ENCODE measurements at places on chromosomes 16 and 17.

DNA sequence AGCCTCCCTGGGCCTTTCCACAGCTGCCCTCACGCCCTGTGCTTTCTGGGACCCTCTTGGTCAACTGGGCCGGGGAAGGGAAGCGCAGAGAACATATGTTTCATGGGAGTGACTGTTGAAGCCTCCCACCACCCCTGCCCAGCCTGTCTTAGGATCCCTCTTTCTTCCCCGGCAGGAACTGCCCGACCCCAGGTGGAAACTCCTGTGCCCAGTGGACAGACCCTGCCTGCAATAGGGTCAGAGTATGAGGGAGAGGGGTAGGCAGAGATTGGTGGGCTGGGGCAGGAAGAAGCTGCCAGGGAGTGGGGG is 10.5 kb downstream of the HEXIM2 start:
- DNase-seq, result no peak

GRCh38 chr17:50664788-50665458 is 30.2 kb downstream of the ABCC3 start:
- no peak for DNase-seq

- DNase-seq, result peak; percentile 48
Measured at GRCh38 chr17:81869221-81870130, 1.7 kb downstream of the ARHGDIA start.

DNA sequence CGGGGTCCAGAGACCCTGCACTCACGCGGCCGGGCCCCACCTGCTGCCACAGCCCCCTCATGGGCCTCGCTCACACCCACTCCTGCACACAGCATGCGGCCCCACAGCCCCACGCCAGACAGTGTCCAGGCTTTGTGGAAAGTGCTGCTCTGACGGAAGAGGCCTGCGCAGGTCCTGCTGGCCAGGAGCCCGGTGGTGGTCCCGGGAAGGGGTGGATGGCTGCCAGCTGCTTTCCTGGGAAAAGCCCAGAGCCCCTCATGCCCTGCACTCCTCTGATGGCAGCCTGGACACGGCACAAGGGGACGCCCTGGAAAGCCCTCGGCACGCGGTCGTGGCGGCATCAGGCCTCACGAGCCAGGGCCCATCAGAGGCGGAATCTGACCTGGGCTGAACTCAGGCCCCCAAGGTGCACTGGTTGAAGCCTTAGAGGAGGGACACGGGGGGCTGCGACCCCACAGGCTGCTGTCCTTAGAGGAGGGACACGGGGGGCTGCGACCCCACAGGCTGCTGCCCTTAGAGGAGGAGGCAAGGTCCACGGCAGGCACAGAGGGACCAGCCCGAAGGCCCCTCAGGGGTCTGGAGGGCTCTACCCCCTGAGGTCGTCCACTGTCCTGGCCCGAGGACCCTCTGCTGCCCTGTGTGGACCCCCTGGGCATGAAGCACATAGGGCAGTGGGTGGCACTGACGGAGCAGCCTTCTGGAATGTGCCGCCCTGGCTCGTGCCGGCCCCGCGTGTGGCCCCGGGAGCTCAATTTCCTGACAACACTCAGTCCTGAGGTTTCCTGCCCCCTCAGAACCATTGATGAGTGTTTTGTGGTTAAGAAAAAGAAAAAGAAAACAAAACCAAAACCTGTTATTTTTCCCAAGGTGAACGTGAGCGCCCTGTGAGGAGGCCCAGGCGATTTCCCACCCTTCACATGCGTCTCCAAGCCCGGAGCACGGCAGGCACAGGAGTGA is 22.1 kb downstream of the SOX8 start:
- no peak for DNase-seq

DNA sequence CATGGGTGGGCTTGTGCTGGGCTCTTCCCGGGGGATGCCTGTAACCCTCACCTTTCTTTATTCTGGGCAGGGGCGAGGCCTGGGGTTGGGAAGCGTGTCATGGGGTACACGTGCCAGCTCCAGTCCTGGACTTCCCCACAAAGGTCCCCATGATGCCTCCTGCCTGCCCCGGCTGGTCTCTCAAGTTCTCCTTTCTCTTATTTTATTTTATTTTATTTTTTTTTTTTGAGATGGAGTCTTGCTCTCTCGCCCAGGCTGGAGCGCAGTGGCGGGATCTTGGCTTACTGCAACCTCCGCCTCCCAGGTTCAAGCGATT is 8.6 kb downstream of the ATP2A3 start:
- DNase-seq, result no peak

GRCh38 chr17:12605222-12605621 is 60.5 kb upstream of the MYOCD start:
- peak; percentile 85 for DNase-seq

DNA sequence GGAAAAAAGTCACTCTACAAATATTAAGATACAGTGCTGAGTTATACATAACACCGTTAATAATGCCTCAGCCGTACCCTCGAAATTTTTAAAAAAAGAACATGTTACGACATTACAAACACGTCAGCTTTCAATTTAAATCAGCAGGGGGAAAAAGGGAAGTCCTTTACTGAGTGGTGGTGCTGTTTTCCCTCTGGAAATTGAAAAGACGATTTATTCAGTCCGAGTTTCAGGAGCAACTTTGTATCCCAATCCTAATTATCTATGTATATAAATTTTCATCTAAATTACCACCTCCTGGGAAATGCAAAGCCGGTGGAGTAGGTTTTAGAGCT is 1.3 kb downstream of the NETO2 start:
- DNase-seq, result peak; percentile 37

GRCh38 chr17:68184816-68185436 is 62.9 kb upstream of the AMZ2 start:
- no peak for DNase-seq

- DNase-seq, result no peak
Measured at GRCh38 chr17:81395600-81396277, 482 bp downstream of the BAHCC1 start.

DNA sequence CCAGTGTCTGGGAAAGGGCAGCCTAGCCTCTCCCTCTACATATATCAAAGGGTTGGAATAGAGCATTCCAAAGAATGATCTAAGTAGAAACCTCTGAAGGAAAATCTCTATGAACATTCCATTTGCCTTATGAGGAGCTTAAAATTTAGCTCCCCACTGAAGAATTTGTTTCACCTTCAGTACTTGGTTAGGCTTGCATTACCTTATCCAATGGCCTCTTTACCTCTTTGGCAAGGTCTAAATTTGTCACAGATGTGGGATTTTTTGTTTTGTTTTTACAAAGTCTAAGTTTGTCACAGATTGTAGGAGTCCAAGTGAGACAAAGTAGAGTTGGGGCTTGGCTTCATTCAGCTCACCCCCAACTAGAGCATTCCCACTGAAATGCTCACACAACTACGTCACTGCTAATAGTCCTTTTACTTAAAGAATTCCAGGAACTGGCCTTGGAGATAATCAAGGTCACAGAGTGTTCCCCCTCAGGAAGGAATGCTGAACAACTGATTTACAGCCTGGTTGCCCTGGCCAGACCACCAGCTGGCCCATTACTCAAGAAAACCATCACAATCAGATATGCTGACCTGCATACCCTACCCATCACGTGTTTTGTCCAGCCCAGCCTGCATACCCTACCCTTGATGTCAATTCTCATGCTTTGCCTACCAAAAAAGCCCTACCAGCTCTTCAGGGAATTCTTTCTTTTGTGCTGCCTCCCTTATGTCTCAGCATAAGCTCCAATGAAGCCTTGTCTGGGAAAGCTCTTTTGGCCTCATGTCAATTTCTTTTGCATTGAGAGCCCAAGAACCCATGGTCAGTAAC is 26.5 kb upstream of the PPM1D start:
- peak; percentile 83 for DNase-seq

DNA sequence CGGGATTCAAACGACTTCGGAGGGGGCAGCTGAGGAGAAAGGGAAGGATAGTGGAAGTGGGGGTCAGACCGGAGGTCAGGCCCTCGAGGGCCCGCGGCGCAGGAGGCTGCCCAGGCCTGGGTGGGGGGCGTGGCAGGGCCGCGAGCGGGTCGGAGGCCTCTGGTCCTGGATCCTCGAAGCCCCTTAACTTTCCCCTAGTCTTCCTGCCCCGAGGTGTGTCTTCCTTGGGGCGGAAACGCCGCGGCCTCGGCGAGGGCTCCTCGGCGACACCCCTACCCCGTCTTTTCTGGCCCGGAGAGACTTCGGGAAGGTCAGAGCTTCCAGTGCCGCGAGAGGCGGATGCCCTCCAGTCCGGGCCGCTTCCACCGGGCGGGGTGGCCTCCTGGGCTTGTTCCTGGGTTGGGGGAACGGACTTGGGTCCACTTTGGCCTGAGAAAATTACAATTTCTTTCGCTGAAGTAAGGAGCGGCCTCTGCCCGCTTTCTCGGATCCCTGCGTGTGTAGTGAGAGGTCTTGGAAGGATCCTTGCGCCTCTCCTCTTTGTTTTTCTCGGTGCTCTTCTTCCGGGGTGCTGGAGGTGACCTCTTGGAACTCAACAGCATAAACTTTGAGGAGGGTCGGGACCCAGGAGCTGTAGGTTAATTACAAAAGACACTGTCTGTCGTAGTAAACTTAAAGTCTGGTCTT is 491 bp downstream of the IST1 start:
- peak; percentile 47 for DNase-seq

DNA sequence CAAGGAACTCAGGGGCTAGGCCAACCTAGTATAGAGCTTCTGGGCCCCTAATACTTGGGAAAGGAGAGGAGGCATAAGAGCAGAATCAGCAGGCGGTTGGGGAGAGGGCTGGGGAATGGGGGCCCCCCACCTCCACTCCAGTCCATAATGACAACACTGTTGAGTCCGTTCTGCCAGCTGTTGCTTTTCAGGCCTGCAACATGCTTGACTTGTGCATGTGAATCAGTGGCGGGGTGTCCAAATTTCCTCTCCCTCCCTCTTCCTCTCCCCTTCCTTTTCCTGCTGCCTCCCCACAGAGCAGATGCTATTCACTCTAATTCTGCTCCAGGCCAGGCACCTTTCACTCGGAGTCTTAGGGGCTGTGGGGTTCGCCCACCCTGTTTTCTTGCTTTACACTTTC is 31.7 kb downstream of the SGSM2 start:
- DNase-seq, result no peak

DNA sequence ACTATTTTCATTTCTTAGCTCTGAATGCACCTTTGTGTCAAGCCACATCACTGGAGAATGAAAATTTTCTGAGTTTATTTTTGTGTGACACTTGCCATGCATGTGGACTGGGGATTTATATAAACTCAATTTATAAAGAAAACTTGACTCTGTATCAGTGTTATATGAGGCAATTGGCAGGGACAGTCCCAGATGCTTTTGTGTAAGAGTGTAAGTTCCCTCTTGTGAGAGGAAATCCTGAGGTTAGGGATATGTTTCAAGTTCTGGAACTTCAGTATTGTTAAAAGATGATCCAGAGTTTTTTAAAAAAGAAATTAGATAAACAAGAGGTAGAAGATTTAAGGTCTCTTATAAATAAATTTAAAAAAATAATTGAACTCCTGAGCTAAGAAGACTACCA is 10.9 kb upstream of the CCL8 start:
- no peak for DNase-seq

GRCh38 chr17:82416771-82417170 is 1.4 kb upstream of the HEXD start:
- no peak for DNase-seq

DNA sequence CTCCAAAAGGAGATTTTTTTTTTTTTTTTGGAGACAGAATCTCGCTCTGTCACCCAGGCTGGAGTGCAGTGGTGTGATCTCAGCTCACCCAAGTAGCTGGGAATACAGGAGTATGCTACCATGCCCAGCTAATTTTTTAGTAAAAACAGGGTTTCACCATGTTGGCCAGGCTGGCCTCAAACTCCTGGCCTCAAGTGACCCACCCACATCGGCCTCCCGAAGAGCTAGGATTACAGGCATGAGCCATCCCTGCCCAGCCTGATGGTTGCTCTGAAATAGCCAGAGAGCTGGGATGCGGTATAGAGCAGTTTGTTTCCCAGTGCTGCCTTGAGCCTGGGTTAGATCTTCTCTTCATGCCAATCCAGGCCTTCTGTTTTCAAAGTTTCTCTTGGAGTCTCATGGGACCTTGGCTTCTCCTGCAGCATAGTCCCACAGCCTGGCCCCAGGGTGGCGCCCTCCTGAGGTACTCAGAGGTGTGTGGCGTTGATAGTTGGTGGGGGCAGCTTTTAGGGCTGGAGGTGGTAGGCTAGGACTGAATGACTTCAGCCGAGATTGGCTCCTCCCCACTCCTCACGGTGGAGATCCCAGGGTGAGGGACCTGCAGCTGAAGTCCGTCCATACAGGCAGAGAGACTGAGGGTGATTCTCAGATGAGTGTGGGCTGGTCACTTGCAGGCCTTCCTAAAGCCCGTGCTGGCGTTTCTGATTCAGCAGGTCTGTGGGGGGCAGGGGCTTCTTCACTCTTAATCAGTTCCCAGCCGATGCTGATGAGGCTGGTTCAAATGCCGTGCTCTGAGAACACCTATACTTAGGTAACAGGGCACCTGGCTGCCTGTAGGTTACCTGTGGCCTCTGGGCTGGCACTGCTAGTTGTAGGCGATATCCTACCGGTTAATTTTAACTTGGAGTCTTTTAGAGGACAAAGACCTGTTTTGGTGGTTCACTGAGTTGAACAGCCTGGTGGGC is 52.0 kb downstream of the TNFRSF13B start:
- no peak for DNase-seq

- DNase-seq, result no peak
Measured at GRCh38 chr17:38434178-38434665, 6.0 kb downstream of the ARHGAP23 start.

- DNase-seq, result no peak
Measured at GRCh38 chr17:78372841-78373240, 5.6 kb upstream of the PGS1 start.

GRCh38 chr17:75411328-75412067 is 6.0 kb upstream of the GRB2 start:
- no peak for DNase-seq

- peak; percentile 79 for DNase-seq
Measured at GRCh38 chr16:84726079-84726668, 26.4 kb downstream of the USP10 start.

Measured in fibroblast of skin of right quadriceps (primary cell).